ENCODE measurements at places on chromosomes 2 and 18.

- no peak for DNase-seq
Measured at GRCh38 chr2:182906454-182906853, 40.0 kb upstream of the FRZB start.

DNA sequence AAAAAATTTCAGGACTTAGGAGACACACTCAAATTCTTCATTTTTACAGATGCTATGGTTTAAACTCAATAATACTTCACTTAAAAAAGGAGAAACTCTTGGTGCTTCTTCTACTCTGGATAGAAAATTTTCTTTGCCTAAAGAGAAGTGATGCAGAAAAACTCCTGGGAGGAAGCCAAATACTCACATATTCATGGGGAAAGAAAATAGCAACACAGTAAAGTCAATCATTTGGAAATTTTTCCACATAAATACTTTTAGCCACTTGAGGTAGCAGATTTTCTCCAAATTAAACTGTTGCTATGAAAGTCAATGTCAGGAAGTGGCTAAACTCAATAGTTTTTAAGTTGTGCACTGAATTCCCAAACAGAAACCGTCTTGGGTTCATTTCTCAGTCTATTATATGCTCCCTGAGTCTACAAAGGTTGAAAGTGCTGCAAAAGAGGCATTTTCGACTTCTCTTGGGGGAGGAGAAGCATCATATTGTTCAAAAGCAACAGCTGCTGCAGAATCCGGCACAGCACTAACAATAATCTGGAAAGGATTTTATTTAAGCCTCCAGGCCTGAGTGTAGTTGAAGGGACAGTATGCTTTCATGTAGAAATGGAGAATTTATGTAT is 81.1 kb downstream of the UPP2 start:
- DNase-seq = no peak

DNA sequence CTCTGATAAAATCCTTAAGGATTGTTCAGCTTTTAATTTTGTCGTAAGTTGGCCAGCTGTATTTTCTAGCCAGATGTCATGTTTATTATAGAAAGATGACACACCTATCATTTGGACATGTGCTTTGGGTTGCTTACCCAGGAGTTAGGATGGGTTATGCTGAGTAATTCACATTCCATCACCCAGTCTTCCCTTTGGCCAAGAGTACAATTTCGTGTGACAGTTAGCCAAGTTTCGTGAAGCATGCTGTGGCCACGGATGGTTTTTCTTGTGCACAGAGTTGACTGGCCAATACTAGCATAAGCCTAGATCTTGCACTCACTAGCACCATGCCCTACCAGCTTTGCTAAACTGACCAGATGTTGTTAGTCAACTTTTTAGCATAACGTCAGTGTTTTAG is 5.8 kb downstream of the MAPRE3 start:
- DNase-seq = no peak

GRCh38 chr18:42611134-42611533 is 504.4 kb downstream of the RIT2 start:
- no peak for DNase-seq

DNA sequence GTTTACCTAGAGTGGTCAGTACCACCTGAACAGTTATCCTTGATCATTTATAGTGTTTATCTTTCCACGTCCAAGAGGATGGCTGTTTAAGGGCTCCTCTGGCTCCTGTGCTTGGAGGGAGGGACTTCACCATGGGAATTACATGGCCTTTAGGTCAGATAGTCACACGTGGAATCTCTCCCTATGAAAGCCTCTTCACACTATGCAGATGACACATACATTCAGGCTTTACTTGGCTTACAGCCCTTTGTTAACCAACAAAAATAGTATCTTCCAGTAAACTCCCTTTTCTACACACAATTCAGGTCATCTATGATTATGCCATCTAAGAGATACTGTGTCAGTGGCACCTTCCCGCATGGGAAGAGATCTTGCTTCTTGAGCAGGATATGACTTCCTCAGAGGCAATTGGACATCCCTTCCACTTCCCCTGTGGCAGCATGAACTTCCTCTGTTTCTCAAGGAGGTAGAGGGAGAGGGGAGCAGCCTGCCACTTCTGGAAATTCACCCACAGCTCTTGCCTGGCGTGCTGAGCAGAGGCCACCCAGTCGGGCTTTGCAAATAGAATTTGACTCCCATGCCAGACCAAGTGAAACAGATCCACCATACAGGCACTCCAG is 53.5 kb downstream of the COLEC12 start:
- DNase-seq = no peak

DNA sequence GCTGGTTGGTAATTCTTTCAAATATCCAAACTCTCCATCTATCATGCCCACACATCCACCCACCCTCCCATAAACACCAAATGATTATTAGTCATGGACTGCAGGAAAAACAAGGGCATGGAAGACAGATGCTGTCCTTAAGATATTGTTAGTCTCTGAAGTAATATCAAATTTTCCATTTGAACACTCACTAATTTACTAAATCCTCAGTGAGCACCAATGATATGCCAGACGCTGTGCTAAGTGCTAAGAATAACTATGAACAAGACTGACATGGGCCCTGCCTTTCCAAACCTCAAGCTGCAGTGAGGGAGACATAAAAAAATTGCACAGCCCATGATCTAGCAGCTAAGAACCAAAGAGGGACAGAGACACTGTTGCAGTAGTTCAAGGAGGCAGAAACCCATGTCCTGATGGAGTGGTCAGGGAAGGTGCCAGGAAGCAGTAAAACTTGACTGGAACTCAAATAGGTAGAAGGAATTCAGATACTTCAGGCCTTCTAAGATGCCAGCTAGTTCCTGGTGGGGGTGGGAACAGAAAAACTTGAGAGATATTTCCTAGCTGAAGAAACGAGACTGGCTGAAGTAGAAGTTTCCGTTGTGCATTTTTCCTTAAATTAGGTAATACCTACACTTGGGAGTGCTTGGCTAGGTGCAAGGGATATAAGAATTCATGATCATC is 182.1 kb downstream of the OSR1 start:
- DNase-seq = no peak

GRCh38 chr18:51726614-51727013 is 529.1 kb upstream of the MEX3C start:
- no peak for DNase-seq

DNA sequence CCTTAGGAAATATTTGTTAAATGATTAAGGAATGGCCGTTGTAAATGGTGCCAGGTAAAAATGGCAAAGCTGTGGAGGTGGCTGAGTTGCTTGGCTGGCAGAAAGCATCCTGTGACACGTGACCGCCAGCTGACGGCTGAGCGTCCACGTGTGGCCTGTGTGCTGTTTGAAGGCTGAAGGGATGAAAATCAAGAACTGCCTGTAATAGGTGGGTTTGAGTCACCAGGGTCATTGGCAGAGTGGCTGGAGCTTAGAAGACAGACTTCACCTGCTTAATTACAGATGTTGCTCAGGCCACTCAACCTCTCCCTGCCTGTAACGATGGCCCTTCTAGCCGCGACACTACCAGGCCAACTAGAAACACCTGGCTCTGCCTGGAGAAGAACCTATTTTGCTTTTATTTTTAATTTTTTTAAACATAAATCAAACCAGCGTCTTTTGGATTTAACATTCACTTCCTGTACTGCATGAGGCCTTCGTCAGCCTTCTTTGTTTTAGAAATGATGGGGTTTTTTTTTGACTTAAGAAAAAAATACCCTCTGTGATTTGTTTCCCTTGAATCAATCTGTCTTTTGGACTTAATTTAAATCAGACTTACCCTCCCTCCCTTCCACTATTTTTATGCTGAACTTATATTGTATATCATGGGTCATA is 206.5 kb downstream of the PRKCE start:
- DNase-seq = no peak

DNA sequence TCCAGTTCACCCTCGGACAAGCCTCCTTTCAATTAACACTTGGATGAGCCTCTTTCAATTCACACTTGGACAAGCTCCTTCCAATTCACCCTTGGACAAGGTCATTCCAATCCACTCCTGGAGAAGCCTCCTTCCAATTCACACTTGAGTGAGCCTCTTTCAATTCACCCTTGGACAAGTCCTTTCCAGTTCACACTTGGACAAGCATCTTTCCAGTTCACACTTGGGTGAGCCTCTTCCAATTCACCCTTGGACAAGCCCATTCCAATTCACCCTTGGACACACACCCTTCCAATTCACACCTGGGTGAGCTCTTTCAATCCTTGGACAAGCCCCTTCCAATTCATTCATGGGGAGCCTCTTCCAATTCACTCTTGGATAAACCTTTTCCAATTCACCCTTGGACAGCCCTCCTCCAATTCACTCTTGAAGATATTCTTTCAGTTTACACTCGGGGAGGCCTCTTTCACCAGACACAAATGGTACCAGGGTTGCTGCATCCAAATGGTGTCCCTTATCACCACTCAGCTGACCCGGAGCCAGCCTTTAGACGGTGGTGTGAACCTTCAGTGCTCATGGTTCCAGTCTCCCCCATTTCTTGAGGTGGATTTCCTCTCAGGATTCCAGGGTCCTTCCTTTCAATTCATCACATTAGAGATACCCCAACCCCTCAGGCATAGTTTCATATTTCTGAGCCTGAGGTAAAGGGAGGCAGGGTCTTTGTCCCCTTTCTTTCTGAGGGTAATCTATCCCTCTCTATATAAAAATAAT is 183.6 kb downstream of the SH3BP4 start:
- no peak for DNase-seq

- DNase-seq = no peak
Measured at GRCh38 chr18:48546396-48546795, 7.6 kb downstream of the CTIF start.

GRCh38 chr18:8142932-8143331 is 466.3 kb upstream of the RAB12 start:
- no peak for DNase-seq

DNA sequence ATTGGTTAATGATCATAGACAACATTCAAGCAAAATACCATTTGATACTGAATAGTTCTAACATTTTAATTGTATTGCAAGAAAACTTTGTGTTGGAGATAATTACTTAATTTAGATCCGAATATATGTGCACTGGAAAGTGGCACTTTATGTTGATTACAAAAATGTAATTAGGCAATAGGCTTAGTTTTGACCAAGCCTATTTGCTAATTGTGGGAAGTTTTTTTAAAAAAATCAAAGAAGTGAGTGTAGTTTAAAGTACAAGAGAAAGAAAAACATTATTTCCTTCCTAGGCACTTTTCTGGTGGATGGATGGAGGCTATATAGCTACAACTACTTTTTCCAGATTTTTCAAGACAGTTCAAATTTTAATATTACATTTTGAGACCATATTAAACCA is 18.3 kb upstream of the PELI1 start:
- DNase-seq = no peak

- no peak for DNase-seq
Measured at GRCh38 chr2:188976545-188977268, 2.5 kb downstream of the COL3A1 start.

GRCh38 chr2:43520919-43521318 is 74.9 kb downstream of the THADA start:
- no peak for DNase-seq

- DNase-seq = no peak
Measured at GRCh38 chr2:231592636-231593145, at the start of gene TEX44. TSS of gene TEX44 (plus strand) at chr2:231592864. CDS start at chr2:231592952, 88 bp downstream.

DNA sequence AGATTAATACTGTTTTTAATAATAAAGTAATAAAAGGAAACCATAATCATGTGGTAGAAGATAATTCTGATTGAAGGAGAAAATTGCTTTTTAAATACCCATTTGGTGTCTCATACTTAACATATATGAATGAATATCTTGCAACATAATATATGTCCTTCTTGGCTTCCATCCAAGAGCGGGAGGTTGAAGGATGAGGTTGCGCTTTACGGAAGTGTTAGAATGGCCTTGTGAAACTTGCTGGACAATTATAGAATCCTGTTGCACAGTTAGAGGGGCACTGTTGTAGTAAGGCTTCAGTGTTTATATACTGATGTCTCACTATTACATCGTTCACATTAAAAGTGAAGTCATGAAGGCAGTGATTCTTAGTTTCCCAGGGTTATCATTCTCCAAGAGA is 9.4 kb downstream of the INSIG2 start:
- DNase-seq = no peak

DNA sequence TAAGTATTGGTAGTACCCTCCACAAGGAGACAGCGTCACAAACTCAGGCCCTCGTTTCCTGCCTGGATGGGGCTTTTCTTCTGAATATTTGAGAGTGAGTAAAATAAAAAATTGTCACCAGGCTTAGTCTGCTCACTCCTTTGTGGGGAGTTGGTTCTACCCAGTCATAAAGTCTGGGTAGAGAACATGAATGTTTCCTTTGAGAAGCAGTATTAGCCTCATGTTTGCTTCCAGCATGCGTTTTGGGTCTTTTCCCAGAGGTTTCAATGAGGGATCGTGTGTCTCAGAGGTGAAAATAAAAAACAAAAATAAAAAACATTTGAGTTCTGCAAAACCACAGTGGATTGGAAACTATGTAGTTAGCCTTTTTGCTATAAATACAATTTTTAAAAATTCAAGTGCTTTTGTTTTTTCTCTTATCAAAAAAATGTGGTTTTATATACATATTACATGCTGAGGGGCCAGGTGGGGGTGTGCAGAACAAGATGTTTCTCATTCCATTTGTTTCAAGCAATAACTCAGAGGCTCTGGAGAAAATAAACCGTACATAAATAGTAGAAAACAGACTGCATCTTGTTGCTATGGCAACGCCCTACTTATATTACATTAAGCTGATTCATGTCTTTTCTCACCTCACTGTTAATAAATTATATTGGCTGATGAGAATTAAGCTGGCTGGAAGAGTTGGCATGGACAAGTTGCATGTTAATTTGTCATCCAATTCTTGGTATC is 225.4 kb upstream of the FBXO11 start:
- DNase-seq = no peak

- DNase-seq = no peak
Measured at GRCh38 chr2:73018188-73018825, 53.2 kb downstream of the SFXN5 start.

- DNase-seq = no peak
Measured at GRCh38 chr2:38700881-38701458, 35.1 kb downstream of the GALM start.

- no peak for DNase-seq
Measured at GRCh38 chr2:657766-658165, 19.4 kb downstream of the TMEM18 start.

- DNase-seq = no peak
Measured at GRCh38 chr2:47460766-47461165, 57.8 kb downstream of the MSH2 start.

- DNase-seq = no peak
Measured at GRCh38 chr2:70685771-70686171, 82.2 kb downstream of the ADD2 start.

DNA sequence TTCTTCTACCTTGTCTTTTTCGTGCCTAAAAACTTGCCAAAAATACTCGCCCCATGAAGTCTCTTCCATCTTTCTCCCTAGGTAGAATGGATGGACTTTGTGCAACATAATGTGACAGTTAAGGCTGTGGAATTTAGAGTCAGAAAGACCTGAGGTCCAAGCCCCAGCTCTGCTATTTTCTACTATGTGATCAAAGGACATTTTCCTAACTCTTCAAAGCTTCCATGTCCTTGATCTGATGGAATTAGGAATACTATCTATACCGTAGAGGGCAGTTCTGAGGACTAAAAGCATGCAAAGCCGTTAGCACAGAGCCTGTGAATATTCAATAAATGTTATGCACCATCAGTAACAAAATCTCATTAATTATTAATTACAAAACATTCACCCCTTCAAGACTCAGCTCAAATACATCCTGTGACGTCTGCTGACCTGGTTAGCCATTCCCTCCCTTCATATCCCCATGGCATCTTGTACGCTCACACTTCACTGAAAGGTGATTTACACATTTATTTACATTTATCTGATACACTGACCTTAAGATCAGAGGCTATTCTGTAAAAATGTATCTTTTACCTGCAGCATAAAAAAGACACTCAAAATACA is 15.1 kb downstream of the IWS1 start:
- no peak for DNase-seq

- DNase-seq = no peak
Measured at GRCh38 chr2:144496092-144496976, 23.6 kb downstream of the ZEB2 start.

- DNase-seq = no peak
Measured at GRCh38 chr2:119650846-119651370, 28.1 kb upstream of the TMEM177 start.

All from mucosa of gallbladder (tissue), 1 donor.